Thoracic aorta (tissue), 2 donors: ENCODE measurements at places on chromosomes 1 and 21. TPM values are rescaled to one million over a fixed set of nuclear protein-coding genes. Genes with fewer than 3 reads are reported as not detected.

DNA sequence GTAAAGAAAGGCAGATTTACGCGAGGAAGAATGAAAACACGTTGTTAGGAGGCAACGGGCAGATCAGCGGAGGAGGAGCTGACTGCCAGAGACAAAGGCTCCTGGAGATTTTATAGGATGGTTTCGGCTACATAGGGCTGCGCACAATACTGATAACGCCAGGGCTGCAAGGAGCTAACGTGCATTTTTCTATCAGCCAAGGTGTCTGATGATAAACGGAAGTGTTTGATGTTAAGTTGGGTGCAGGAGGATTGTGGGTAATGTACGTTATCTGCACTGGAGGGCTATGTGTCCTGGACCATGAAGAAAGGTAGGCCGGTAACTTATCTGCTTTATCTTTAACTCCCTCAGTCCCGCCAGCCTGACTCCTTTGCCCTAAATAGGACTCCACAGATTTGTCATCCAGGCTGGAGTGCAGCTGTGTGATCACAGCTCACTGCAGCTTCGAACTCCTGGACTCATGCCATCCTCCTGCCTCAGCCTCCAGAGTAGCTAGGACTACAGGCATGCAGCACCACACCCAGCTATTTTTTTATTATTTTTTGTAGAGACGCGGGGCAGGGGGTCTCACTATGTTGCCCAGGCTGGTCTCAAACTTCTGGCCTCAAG lies 29.6 kb downstream of the SETD4 start:
- peaks cover 7% of the 10 kb centered on the region for H3K36me3 ChIP-seq
- no peak overlapping the region for H3K27ac ChIP-seq
- H3K4me1 ChIP-seq = no peaks in the 10 kb centered on the region
- no peaks in the 10 kb centered on the region for H3K27me3 ChIP-seq

DNA sequence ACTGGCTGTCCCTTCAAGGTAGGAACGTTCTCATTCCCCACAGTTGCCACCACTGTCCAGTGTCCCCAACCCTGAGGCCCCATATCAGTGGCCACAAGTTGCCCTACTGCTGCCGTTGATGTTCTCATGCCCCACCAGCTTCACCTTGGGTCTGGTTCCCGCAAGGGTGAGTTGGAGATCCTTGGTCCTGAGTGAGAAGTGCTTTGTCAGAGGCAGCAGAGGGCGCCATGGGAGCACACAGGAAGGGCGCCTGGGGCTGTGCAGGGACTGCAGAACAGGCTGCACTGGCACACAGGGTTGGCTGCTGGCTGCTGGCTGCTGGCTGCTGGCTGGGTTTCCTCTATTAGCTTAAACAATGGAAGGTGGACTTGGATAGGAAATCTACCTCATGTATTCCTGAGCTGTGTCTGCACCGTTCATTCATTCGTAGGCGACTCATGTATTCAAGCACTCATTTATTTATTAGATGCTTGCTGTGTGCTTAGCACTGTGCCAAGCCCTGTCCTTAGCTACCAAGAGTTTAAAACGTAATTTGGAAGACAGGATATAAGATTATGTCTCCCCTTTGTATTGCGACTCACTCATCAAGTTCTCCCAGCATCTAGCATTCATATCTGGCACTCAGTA lies 2.1 kb upstream of the S100A9 start:
- no peak for DNase-seq
- H3K27ac ChIP-seq = no peak overlapping the region
- H3K36me3 ChIP-seq = no peaks in the 10 kb centered on the region
- no peaks in the 10 kb centered on the region for H3K4me1 ChIP-seq
- no peak overlapping the region for H3K4me3 ChIP-seq
- no peaks in the 10 kb centered on the region for H3K27me3 ChIP-seq

- no peaks in the 10 kb centered on the region for H3K27me3 ChIP-seq
- peak overlapping the region; percentile 79 for H3K4me3 ChIP-seq
- DNase-seq = no peak
- no peaks in the 10 kb centered on the region for H3K36me3 ChIP-seq
Observed at GRCh38 chr1:33257207-33257771, 997 bp downstream of the ZNF362 start.

Gene C1QA
- 501 TPM for total RNA-seq

- H3K36me3 ChIP-seq = no peaks in the 10 kb centered on the region
- no peaks in the 10 kb centered on the region for H3K4me1 ChIP-seq
- no peak for DNase-seq
- H3K4me3 ChIP-seq = no peak overlapping the region
- no peaks in the 10 kb centered on the region for H3K27me3 ChIP-seq
- H3K27ac ChIP-seq = no peak overlapping the region
Observed at GRCh38 chr21:40457741-40458140, 389.2 kb downstream of the DSCAM start.

GRCh38 chr1:58903514-58904298 lies 119.9 kb upstream of the JUN start:
- H3K36me3 ChIP-seq = no peaks in the 10 kb centered on the region
- H3K27me3 ChIP-seq = no peaks in the 10 kb centered on the region
- peak overlapping the region; percentile 72 for H3K4me3 ChIP-seq
- peak overlapping the region; percentile 93 for H3K27ac ChIP-seq

GRCh38 chr1:236753516-236753915 lies 41.6 kb upstream of the MTR start:
- peaks cover 38% of the 10 kb centered on the region for H3K36me3 ChIP-seq
- H3K4me1 ChIP-seq = no peaks in the 10 kb centered on the region
- no peak overlapping the region for H3K27ac ChIP-seq
- DNase-seq = no peak
- no peak overlapping the region for H3K4me3 ChIP-seq

GRCh38 chr1:224338150-224338838 lies 8.3 kb upstream of the NVL start:
- no peak for DNase-seq
- no peaks in the 10 kb centered on the region for H3K36me3 ChIP-seq
- no peak overlapping the region for H3K4me3 ChIP-seq
- no peaks in the 10 kb centered on the region for H3K27me3 ChIP-seq
- no peak overlapping the region for H3K27ac ChIP-seq
- H3K4me1 ChIP-seq = peaks cover 5% of the 10 kb centered on the region

DNA sequence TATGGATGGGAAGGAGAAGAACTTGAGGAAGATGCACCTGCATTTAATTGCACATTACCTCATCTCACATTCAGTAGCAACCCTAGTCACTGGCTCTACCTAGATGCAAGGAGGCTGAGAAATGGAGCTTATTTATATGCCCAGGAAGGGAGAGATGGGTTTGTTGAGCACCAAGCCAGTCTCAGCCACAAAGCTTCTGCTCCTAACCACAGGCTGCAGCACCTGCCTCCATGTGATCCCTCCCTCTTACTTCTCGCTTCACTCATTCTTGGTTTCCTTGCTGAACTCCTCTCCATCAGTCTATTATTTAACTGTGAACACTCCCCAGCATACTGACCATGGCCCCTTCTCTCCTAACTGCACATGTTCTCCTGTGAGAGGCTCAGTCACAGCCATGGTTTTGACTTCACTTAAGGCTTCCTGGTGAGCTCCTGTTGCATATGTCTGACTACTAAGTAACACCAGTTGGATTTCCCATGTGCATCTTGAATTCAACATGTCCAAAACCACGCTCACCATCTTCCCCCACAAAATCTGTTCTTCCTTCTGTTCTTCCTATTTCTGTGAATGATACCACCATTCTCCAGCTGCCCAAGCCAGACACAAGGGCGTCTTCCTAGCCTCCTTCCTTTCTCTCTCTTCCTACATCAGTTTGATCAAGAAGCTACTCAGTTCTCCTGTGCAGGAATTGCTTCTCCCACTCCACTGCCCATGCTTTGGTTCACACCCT lies 139.8 kb downstream of the AK5 start:
- H3K4me3 ChIP-seq = no peak overlapping the region
- no peak for DNase-seq
- no peaks in the 10 kb centered on the region for H3K36me3 ChIP-seq
- H3K27ac ChIP-seq = no peak overlapping the region
- H3K4me1 ChIP-seq = peaks cover 16% of the 10 kb centered on the region

- H3K36me3 ChIP-seq = no peaks in the 10 kb centered on the region
- no peaks in the 10 kb centered on the region for H3K27me3 ChIP-seq
- no peak overlapping the region for H3K4me3 ChIP-seq
- H3K27ac ChIP-seq = no peak overlapping the region
- H3K4me1 ChIP-seq = peaks cover 9% of the 10 kb centered on the region
Observed at GRCh38 chr1:172277275-172277674, 143.2 kb upstream of the C1orf105 start.

DNA sequence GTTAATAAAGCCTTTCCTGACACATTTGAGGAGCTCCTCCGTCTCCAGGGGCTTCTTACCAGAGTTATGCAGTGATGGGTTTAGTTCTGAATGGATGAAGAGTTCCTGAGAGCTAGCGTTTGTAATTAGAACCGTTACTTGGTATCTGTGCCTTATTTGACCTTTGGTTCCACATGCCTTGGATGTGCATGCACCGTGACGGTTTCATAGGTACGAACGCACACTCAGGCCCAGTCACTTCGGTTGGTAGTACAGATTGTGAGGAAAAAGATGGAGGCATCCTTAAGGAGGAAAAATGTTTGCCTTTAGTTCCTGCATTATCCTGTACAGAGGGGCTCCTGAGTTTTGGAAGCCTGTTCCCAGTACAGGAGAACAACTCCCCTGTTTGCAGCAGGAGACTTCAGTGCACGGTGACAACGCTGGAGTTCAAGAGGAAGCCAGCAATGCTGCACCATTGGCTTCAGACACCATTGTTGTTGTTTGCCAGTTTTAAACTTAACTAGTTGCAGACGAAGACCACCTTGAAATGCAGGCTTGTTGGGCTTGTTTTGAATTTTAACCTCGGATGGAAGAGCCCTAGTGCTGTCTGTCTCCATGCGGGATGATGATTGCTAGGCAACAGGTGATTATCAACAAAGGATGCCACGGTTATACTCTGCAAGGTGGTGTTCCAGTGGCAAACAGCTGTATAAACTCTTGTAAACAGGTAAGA lies 8.2 kb downstream of the RBM15 start:
- H3K27me3 ChIP-seq = no peaks in the 10 kb centered on the region
- no peak overlapping the region for H3K27ac ChIP-seq
- peaks cover 76% of the 10 kb centered on the region for H3K4me1 ChIP-seq

DNA sequence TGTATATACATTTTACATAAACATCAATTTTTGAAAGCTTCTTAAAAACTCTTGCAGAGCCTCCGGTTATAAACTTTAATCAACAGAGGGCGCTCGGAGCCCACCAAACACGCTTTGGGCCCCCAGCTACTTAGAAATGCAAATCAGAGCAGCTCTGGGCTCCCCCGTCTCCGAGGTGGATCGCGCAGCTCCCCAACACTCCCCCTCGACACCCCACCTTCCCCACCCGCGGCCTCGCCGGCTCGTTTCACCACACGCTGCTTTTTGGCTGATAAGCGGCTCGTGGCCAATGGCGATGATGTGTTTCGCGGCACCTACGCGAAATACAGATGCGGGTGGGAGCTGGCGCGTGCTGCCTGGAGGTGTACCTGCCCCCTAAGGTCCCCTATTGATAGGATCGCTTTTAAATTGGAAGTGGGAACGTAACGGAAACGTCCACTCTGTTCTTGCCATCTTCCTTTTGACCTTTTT lies 1.7 kb upstream of the KIF26B start:
- DNase-seq = no peak
- no peak overlapping the region for H3K27ac ChIP-seq
- peaks cover 8% of the 10 kb centered on the region for H3K27me3 ChIP-seq
- peak overlapping the region; percentile 79 for H3K4me3 ChIP-seq
- peaks cover 35% of the 10 kb centered on the region for H3K4me1 ChIP-seq

- no peaks in the 10 kb centered on the region for H3K27me3 ChIP-seq
- no peak overlapping the region for H3K4me3 ChIP-seq
- no peaks in the 10 kb centered on the region for H3K36me3 ChIP-seq
- no peak overlapping the region for H3K27ac ChIP-seq
Observed at GRCh38 chr1:3711780-3712451, 40.3 kb upstream of the CCDC27 start.

Gene SPRR1B
- total RNA-seq = not detected

Gene CR1L
- total RNA-seq = not detected

Gene SCAMP3
- total RNA-seq = 32.5 TPM

DNA sequence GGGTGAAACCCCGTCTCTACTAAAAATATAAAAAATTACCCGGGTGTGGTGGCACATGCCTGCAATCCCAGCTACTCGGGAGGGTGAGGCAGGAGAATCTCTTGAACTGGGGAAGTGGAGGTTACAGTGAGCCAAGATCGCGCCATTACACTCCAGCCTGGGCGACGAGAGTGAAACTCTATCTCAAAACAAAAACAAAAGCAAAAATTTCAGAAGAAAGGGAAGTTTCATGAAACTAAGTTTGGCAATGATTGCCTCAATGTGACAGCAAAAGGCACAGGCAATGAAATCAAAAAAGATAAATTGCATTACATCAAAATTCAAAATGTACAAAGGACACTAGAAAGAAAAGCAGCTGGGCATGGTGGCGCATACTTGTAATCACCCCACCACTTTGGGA lies 40.1 kb downstream of the BTF3L4 start:
- H3K36me3 ChIP-seq = no peaks in the 10 kb centered on the region
- no peaks in the 10 kb centered on the region for H3K4me1 ChIP-seq
- H3K4me3 ChIP-seq = no peak overlapping the region
- H3K27ac ChIP-seq = no peak overlapping the region
- no peaks in the 10 kb centered on the region for H3K27me3 ChIP-seq

GRCh38 chr1:3410142-3410925 lies 44.1 kb upstream of the ARHGEF16 start:
- H3K4me3 ChIP-seq = no peak overlapping the region
- no peak for DNase-seq
- no peaks in the 10 kb centered on the region for H3K4me1 ChIP-seq
- H3K36me3 ChIP-seq = peaks cover 35% of the 10 kb centered on the region

DNA sequence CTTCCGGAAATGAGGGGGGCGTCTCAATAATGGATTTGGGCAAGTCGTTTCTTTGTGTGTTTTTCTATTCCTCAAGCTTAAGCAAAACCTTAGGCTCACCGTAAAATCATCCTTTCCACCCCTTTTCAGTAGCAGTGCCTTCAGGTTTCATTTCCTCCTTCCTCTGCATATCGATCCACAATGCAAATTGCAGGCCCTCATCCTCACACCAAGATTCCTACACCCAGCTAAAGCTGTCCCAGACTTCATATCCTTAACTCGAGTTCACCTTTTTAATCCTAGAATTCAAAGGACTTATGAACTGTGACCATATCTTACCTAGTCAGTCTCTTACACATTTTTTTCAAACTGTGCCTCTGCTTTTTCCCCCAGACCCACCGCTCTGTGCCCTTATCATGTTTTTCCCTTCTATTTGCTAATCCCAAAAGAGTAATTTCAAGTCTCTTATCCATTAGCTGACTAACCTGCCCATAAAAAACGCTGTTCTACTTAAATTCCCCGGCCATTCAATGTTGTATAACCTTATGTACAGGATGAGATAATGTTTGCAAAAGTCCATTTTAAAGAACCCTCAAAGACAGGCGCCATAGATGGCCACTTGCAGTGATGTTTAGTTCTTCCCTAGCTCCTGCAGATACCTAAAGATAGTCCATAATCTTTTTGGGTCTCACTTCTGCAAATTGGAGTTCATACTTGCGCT lies 1.5 kb downstream of the AKIRIN1 start:
- no peaks in the 10 kb centered on the region for H3K36me3 ChIP-seq
- peak overlapping the region; percentile 100 for H3K4me3 ChIP-seq
- H3K27me3 ChIP-seq = no peaks in the 10 kb centered on the region
- peak overlapping the region; percentile 46 for H3K27ac ChIP-seq
- no peak for DNase-seq

Gene C1orf185
- total RNA-seq = not detected

Gene PRKAA2
- total RNA-seq = 16.9 TPM

GRCh38 chr1:74728736-74729135 lies 4.1 kb downstream of the CRYZ start:
- peaks cover 23% of the 10 kb centered on the region for H3K4me1 ChIP-seq
- H3K27ac ChIP-seq = no peak overlapping the region
- H3K36me3 ChIP-seq = peaks cover under 1% of the 10 kb centered on the region
- DNase-seq = no peak
- no peak overlapping the region for H3K4me3 ChIP-seq
- no peaks in the 10 kb centered on the region for H3K27me3 ChIP-seq

GRCh38 chr1:151425103-151425502 lies 25.7 kb downstream of the PSMB4 start:
- no peaks in the 10 kb centered on the region for H3K27me3 ChIP-seq
- peaks cover 53% of the 10 kb centered on the region for H3K36me3 ChIP-seq
- H3K27ac ChIP-seq = no peak overlapping the region
- no peaks in the 10 kb centered on the region for H3K4me1 ChIP-seq
